Urinary bladder (tissue), 4 donors: ENCODE measurements at places on chromosomes 2 and 18. TPM values are rescaled to one million over a fixed set of nuclear protein-coding genes. Genes with fewer than 3 reads are reported as not detected.

The SIX3 gene
- not detected for polyA plus RNA-seq

GRCh38 chr2:120466704-120467054 lies 120.7 kb downstream of the INHBB start:
- DNase-seq: no peak

GRCh38 chr2:235334179-235334578 lies 159.7 kb upstream of the AGAP1 start:
- no peak for DNase-seq

DNA sequence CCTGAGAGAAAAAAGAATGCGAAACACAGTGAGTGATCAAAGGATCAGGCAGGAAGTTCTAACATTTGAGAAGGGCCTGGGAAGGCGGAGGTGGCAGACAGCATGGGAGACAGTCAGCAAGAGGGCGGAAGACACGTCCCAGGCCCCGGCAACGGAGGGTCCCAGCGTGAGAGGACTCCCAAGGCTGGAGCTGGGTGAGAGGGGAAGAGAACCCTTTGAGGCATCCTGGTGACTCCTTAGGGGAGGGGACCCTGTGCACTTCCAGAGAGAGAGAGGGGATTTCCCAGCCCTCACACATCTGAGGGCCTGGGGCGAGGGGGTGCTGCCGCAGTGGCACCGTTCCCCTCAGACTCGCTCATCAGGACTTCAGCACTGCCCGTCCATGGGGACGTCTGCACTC lies 133.4 kb downstream of the RTP5 start:
- DNase-seq: no peak

DNA sequence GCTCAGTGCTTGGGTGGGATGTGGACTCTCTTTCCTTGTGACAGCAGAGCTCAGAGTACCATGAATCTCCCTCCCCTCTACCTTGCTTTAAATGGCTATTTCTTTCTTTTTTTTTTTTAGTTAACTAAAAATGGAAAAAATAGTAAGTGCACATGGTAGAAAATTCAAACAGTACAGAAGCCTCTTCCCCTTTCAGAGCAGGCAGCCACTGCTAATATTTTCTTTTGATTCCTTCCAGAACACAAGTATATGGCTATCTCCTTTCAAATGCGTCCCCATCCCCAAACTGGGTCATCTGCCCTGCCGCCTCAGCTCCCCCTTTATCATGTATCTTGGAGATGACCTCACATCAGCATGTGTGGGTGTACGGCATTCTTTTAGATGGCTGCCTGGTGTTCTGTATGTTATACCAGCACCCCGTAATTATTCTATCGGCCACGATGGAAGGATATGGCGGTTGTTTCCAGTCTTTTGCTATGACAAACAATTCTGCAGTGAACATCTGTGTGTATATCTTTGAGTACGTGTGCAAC lies 70.5 kb upstream of the DLX2 start:
- DNase-seq: no peak

GRCh38 chr2:17583166-17583565 lies 42.7 kb downstream of the VSNL1 start:
- no peak for DNase-seq

DNA sequence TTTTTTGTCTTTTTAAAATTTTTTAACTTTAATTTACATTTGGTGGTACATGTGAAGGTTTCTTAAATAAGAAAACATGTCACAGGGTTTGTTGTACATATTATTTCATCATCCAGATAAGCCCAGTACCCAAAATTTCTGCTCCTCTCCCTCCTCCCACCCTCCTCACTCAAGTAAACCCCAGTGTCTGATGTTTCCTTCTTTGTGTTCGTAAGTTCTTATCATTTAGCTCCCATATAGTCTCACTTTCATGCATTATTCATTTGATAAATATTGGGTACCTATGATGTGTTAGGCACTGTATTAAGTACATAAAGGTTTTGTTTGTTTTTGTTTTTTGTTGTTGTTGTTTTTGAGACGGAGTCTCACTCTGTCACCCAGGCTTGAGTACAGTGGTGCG lies 5.7 kb upstream of the TGIF1 start:
- no peak for DNase-seq
